ENCODE measurements at places on chromosomes 6 and 20.

DNA sequence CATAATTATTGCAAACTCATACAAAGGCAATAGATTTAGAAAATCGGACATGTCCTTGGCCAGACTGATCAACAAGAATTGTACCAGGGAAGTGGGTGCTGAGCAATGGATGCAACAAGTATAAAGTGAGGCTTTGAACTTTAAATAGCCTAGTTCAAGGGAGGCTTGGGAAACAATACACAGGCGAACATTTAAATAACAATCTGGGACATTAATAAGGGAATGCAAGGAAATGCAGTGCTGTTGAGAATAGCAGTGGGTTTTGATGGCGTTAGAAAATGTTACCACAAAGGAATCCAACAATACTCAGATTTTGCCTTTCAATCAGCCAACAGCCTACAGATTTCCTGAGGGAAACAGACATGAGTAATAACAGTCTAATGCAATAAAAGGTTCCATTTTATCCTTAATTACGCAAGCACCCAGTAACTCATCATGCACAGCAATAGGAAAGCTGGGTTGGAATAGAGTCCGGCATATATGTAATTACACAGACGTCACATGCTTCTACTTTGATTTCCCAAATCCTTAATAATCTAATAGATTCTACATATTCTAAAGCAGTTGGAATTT lies 134.6 kb downstream of the PHACTR1 start:
- DNase-seq = no peak

- DNase-seq = no peak
These were observed 13.9 kb upstream of the CCN5 start for GRCh38 chr20:44701118-44701857.

GRCh38 chr20:60313191-60313590 lies 355.0 kb downstream of the CDH26 start:
- no peak for DNase-seq

GRCh38 chr20:44400671-44400969 lies 45.1 kb downstream of the HNF4A start:
- no peak for DNase-seq

DNA sequence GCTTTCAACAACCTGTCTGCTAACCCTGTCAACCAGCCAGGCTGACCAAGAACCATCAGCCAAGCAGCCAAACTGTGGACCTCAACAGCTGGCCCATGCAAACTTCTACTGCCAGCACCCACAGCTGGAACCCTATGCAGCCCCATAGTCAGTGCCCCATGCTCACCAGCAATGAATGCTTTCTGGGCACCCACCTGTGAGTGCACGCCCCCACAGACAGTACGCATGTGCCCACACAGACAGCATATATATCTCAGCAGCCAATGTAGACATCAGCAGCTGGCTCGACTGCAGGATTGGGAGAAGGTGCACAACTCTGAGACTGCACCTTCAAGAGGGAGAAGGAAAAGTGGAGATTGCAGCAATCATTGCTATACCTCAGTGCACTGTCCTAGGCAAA lies 1534.6 kb downstream of the GRIK2 start:
- no peak for DNase-seq

GRCh38 chr6:154785075-154785474 lies 51.9 kb downstream of the SCAF8 start:
- DNase-seq = no peak

- DNase-seq = no peak
These were observed 48.1 kb downstream of the KCNS1 start for GRCh38 chr20:45052698-45053429.

DNA sequence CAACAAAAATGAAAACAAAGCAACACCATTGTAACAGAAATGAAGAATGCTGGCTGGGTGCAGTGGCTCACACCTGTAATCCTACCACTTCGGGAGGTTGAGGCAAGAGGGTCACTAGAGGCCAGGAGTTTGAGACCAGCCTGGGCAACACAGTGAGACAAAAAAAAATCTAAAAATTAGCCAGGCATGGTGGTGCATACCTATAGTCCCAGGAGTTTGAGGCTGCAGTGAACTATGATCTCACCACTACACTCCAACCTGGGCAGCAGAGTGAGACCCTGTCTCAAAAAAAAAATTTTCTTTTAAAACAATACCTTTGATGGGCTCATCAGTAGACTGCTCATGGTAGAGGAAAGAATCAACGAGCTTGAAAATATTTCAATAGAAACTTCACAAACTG lies 18.5 kb downstream of the NINL start:
- DNase-seq = no peak

- DNase-seq = no peak
These were observed 72.6 kb upstream of the F13A1 start for GRCh38 chr6:6393069-6393529.

- DNase-seq = no peak
These were observed 22.6 kb downstream of the UST start for GRCh38 chr6:148769304-148769968.

GRCh38 chr20:50305636-50306477 lies 115.2 kb downstream of the CEBPB start:
- DNase-seq = no peak

- DNase-seq = no peak
These were observed 45.4 kb downstream of the PRND start for GRCh38 chr20:4767084-4767483.

GRCh38 chr6:105170059-105170458 lies 9.8 kb downstream of the POPDC3 start:
- DNase-seq = no peak

DNA sequence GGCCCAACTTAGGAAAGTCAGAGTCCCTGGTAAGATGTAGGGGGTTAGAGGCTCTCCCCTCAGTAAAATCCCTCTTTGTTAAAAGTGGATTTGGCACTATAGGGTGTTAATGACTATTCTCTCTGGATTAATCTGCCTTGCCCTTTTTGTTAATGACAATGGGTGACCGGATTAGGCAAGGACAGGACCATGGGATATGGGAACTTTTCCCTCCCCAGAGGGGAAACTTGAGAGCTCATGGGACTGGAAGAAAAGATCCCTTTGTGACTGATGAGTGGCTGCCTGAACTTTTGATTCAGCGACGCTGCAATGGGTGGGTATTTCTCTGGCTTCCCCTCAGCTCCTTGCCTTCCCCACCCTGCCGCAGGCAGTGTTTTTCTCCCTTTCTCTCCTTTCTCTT lies 12.2 kb upstream of the TAAR9 start:
- no peak for DNase-seq

- no peak for DNase-seq
These were observed 37.1 kb downstream of the MAP1LC3A start for GRCh38 chr20:34595377-34596184.

DNA sequence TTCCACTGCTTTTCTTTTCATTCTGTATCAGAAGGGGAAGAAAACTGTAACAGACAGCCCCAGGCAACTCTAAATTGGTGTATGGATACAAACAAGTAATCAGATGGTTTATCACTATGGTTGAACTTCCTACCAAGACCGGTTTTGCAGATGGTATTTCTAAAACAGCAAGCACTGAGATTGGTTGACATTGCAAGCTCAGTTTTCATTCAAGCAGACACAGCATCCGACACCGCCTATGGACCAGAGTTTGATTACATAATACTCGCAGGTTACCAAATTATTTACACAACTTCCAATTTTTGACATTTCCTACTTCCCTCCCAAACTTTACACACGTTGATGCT lies 209.9 kb downstream of the ALDH8A1 start:
- no peak for DNase-seq

DNA sequence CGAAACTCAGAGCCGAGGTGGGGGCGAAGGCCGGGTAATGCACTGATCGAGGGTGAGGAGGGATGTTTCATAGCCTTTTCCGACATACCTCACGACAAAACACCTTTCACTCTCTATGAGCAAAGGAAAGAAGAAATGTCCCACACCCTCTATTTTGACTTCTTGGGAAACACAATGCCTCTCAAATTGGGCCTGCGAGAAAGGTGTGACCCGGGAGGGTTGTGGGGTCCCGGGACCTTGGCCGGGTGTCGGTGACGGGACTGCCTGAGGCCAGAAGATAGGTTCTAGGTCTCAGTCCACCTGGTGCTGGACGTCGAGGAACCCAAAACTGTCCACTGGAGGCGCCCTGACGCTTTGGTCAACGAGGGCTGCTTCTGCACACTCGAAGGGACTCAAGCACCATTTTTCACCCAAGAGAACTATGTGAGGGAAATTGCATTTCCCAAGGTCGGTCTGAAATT lies 41.1 kb upstream of the OSTM1 start:
- no peak for DNase-seq

DNA sequence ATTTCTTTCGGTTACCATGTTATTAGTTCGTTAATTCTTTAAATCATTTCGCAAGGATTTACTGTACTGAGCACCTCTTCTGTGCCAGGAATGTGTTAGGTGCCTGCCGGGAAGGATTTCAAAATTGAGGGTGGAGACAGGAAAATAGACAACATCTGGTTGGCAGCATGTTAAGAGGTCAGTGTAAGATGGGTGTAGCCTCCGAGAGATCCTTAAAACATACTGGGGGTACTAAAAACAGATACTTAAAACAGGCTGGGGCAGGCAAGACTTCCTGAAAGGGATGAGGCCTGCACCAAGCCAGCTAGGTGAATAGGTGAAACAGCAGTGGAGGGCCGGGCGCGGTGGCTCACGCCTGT lies 178.0 kb upstream of the SGK1 start:
- DNase-seq = no peak

DNA sequence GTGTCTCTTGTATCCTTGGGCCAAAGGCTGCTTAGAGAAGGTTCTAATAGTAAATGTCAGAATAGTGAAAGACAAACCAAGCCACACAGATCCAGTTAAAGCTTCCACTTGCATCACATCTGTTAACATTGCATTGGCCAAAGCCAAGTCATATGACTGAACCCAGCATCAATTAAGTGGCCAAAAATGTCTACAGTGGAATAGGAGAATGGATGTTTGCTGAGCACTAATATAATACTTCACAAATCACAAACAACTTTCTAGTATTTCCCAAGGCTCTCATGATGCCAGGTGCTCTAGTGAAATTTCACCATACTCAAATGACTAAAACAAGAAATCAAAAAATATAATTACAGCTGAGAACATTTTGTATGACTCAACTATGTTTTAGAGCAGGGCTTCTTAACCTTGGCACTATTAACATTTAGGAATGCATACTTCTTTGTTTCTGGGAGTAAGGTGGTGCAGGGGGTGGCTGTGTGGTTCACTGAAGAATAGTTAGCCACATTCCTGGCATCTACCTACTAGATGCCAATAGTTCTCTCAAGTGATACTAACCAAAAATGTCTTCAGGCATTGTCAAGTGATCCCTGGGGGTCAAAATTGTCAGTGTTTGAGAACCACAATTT lies 148.0 kb upstream of the SPTLC3 start:
- DNase-seq = no peak

- no peak for DNase-seq
These were observed 27.5 kb downstream of the NCOA7 start for GRCh38 chr6:125818225-125818657.

DNA sequence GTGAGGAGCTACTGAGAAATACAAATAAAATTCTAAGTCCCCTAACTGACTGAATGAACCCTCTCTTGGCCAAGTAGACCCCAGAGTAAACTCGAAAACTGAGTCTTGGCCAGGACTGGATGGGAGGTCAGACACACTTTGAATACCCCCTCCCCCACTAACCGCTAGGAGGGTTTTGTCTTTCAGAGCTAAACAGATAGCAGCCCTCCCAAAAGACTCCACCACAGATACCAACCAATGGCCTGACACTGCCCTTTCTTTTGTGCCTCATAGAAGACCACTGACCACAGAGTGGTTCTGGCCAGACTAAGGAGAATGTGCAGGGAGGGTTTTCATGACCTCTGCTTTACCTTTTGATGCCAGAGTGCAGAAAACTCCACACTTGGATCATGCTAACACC lies 42.1 kb downstream of the SPACA1 start:
- no peak for DNase-seq

DNA sequence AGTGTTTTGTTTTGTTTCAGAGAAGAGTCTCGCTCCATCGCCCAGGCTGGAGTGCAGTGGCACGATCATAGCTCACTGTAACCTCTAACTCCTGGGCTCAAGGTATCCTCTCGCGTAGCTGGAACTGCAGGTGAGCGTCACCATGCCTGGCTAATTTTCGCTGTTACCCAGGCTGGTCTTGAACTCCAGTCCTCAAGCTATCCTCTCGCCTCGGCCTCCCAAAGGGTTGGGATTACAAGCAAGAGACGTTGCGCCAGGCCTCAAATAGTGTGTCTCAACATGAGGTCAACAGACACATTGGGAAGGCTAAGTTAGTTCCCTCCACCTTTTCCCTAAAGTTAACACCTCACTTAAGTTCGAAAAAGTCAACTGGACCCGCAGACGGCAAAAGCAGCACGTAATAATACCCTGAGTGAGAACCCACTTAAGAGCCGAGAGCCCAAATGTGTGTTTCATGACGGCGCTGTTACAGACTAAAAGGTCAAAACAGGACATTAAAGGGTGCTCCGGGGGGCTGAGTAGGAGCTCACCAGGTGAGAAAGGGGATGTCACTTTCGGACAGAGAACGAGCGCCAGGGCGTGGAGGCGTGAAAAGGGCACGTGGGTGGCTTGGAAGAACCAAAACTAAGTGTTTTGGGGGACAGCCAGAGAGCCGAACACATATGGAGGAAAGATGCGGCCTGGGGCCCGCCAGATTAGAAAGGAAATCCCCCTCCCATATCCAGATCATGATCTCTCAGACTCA lies 499 bp downstream of the TTI1 start:
- no peak for DNase-seq

DNA sequence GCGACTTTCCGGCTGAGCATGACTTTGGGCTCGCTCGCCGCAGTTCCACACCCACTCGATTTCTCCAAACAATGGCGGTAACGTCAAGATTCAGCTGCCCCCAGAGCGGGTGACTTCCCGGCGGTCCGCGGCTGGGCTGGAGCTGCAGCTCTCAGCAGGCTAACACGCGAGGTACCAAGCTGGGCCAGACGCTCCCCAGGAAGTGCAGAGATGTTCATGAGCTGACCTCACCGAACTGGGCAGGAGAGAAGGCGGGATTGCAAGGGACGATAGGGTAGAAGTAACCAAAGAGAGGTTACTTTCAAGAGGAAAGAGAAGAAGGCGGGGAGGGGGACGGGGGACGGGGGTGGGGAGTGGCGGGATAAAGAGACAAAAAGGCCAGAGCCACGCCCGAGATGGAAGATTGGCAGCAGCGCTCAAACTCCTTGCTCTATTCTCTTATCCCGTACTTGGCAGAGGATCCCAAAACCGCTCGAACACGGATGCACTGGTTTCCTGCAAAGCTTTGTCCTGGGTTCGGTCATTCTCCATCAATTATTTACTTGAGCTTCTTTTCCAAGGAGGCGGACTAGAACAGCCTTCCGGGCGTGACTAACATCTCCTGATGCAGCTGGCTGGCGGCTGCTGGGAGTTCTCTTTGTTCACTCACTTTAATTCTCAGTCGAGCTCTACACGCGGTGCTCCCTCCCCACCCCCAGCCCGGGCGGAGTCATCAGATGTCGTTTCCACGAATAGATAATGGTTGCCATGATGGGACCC lies at the start of gene MTCL3:
Gene MTCL3, minus strand, starts transcription at position 626 of the 759 bp plus-strand sequence.
- no peak for DNase-seq

All from stimulated activated CD4-positive, alpha-beta T cell treated with anti-CD3 and anti-CD28 coated beads, Interleukin-1b, Interleukin-23, amount 100 ng/mL, for 1 hour (primary cell).